Stimulated activated CD8-positive, alpha-beta memory T cell treated with anti-CD3 and anti-CD28 coated beads, Interleukin-7, amount 100 ng/mL, for 1 hour (primary cell): ENCODE measurements at places on chromosomes 3 and 15.

DNA sequence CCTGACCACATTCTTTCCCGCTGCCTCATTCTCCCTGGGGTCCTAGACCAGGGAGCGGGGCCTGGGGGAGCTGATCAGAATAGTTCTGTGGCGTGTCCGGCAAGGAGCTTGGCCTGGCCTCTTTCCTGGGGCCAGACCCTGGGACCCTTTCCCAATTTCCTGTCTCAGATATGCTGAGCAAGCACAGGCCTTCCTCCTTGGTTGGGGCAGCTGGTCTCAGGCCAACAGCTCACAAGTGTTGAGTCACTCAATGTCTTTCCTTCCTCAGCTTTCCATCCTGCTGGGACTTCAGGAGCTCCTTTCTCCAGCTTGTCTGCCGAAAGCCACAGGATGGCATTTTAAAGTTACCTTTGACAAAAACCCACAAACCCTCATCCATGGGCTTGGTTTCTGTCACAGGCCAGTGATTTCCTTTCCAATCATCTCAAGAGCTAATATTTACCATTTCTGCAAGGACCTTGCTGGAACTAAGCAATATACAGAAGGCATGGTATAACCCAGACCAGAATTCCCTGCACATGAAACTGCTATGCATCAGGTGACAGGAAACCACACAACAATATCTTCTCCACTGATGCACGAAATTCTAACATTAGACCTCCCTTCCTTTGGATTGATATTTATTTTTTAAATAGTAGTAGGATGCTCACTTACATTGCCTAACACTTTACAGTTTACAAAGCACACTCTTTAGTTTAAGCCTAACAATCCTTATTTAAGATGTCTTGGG, 19.5 kb upstream of the TIMP4 start:
- no peak for DNase-seq

DNA sequence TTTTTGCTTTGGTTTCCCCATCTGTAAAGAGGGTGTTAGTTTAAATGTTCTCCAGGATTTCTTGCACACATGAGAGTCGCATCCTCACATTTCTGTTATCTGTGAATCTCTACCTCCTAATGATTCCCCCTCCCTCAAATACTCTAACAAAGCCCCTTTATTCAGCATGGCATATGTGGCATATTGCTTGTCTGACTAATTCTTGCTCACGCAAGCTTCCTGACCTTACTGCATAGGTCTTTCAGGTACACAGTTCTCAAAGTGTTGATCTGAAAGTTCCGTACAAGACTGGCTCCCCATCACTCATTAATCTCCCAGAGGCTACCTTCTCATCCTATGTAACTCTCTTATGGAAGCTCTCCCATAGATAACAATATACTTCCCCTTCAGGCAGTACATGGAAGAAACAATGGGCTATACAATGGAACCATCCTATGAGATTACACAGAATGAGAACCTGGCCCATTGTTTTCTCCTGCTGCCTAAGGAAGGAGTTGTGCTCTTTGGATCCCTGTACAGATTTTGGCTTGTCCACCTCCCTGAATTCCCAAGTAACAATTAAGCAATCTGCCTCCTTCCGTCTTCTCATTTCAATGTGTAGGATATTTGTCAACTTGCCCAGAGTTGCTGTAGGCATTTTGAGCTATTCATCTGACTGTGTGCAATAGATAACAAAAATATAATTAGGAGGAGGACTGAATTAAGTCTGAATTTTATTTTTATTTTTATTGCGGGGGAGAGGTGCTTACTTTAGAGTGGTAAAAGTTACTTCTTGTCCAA, 51.0 kb downstream of the PPARG start:
- no peak for DNase-seq

- DNase-seq, result no peak
Observed at GRCh38 chr3:105649480-105649879, 219.3 kb downstream of the CBLB start.

GRCh38 chr15:74028646-74029045, 34.1 kb downstream of the PML start:
- DNase-seq, result no peak

DNA sequence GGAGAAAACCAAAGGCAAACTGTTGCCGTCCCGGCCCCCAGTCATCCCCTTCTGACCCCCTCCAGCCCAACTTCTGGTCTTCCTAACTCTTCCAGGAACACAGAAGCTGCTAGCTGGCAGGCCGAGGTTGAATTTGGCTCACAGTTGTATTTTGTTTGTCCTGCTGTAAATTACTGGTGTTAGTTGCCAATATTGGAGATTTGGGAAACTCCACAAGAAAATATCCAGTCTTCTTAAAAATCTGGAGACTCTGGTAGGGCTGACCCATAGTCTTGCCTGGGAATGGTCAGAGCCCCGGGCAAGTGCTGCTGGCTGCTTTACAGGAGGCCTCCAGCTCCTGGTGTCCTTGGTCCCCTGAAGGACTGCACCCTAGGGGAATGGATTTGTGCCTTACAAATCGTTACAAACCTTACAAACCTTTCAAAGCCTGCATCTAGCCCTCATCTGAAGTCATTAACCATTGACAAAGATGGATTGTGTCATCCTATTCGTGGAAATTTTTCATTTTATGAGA, 112.0 kb upstream of the MCTP2 start:
- DNase-seq, result no peak

DNA sequence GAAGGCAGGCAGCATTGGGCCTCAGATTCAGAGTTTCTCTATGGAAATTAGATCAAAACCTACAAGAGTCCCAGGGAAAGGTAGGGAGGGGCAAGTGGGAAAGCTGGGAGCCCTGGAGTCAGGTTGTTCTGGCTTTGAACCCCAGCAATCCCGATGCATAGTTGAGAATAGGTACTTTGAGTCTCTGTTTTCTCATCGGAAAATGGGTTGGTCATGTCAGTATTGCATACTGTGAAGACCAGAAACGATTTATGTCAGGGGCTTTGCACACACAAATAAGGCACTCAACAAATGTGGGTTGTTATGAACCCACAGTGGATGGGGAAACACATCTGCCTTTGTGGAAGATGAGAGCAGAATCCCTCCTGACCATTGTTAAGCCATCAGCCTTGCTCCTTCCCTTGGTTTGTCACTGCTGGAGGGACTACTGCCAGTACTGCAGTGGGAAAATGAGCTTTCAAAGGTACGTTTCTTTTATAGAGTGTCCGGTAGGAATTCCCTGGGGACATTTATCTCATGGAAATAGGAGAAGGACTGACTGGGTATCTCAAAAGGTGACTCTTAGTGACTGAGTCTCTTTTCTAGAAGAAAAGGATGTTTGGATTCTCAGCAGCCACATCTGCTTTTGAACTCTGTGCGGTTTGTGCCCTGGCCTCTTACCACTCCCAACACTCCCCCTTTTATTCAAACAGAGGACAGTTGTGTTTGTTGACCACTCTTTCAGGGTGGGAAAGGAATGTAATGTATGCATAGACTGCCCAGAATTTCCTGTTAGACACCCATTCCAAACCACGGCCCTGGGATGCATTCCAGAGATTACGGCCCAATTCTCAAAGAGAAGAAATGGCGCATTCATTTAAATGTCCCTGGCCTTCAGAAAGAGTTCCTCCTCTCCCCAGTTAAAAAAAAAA, 54.6 kb upstream of the VILL start:
- DNase-seq, result no peak

DNA sequence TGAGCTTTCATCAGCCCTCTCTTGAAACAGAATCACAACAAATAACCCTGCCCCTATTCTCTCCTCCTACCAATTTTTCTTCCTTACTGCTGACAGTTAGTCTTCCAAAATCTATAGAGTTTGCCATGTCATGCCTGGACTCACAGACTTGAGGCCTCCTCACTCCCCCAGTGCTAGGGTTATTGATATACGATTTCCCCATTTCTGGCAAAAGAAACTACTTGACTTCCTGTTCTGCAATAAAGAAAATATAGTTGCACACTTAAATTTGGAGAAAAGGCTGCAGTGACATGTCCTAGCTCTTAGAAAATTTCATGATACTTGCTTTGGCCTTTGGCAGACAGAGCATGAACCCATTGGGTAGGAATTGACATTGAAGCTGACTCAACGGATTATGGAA, 75.9 kb downstream of the CYP19A1 start:
- no peak for DNase-seq

DNA sequence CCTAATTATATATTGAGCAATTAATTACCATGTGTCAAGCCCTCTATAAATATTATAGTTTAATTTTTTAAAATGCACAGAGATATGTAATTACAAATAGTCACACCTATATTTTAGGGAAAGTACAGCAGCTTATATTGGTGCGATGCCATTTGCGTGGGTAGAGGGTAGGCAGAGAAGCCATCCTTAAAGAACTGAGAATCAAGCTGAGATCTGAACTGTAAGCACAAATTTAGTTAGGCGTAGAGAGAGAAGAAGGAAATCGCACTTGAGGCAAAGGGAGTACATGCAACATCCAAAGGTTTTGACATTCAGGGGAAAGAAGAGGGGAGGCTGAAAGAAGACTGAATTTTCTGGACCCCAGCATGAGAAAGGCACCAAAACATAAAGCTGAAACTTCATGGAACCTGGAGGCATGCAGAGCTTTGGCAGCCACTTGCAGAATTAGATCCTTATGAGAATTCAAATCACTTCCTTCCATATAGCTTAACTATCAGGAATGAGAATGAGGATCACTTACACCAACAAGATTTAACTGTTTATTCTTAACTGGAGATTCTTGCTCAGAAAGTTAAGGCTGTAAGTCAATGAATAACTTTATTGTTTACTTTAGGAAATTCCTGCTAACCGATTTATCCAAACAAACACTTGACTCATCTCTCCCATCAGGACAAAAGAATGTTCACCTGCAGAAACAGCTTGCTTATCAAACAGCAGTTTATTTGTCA, 114.3 kb downstream of the TGFBR2 start:
- no peak for DNase-seq

- no peak for DNase-seq
Observed at GRCh38 chr3:123286308-123287023, 84.7 kb downstream of the SEC22A start.

- DNase-seq, result no peak
Observed at GRCh38 chr3:111668888-111669488, 73.8 kb upstream of the ZBED2 start.

GRCh38 chr3:135125171-135125801, 330.2 kb downstream of the EPHB1 start:
- DNase-seq, result no peak

DNA sequence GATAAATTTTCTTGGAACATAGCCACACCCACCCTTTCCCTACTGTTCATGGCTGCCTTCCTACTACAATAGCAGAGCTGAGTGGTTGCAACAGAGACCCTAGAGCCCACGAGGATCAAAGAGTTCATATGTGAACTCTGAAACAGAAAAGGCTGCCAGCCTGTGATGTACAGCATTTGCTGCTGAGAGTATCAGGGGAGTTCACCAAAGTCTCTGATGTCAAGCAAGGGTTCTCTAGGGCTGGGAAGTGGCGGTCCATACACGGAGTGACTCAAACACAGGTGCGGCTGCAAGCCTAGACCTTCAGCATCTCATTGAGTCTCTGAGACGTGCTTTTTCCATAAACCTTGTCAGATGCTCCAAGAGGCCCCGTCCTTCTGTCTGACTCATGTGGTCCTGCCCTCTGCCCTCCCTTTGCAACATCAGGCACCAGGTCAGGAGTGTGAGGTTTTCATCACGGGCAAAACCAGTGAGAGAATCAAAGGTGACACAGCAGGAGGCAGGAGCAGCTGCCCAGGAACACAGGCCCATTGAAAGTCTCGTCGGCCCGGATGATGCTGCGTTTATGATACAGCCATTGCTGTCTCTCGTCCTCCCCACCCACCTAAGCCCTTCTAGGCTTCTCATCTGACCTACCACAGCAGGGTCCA, 42.9 kb downstream of the PCSK6 start:
- DNase-seq, result no peak

- no peak for DNase-seq
Observed at GRCh38 chr3:59374818-59375211, 325.0 kb upstream of the CFAP20DC start.

DNA sequence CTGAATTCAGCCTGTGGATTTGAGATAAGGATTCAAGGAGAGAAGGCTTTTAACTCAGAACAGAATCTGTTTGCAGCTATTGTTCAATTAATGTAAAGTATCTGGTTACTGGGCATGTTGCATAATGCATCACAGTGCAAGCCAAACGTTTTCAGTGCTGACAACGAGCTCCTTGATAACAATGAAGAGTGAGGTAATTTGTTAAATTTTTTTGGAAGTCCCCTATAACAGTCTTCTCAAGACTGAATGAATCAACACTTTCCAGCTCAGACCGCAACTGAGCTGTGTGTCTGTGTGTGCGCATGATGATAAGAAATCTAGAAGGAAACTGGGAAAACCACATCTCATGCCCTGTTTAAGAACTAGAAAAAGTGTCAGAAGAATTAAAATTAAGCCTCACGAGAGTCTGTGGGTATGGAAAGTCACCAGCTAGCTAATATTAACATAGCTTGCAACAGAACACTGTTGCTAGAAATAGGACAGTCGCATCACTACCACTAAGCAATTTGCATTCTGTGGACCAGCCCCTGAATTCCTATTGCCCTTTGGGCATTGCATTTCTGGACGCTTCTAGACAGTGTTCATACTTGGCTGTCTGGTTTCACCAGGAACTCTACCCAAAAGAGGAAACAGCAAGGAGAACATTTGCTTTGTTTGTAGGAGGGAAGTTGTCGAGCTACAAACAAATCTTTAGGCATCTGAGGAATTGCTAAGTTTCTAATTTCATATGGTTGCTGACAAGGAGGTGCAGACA, 43.7 kb upstream of the ATP2C1 start:
- DNase-seq, result no peak
